ENCODE measurements at places on chromosomes 5 and 9.

DNA sequence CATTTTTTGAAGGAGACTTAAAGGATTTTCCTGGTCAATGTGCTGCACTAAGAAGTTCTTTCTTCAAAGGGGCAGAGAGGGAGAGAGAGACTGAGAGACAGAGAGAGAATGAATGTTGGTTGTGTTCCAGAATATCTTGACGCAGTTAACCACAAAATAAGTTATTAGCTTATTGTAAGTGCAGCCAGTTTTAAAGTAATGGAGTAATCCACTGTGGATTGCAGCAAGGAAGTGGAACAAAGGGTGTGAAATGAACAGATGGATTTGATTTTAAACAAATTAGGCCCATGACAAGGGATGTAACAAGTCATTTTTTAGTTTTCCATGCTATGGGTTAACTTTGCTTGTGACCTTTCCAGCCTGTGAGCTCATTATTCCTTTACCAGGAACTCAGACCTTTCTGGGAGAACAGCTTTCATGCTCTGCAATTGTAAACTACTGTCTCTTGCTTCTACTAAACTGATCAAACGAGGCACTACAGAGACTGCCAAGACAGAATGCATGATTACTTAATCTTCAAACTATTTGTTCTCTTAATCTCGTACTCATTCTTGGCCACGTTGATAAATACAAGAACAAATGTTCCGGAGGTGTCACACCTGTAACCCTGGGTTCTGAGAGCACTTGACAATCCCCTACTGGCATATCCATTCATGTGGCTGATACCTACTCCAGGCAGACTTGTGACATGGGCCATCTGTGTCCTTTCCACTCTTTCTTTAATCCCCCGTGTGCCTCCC is 131.1 kb downstream of the TLE1 start:
- peak; percentile 97 for DNase-seq

GRCh38 chr5:103345461-103345860 is 86.9 kb downstream of the MACIR start:
- DNase-seq, result no peak

DNA sequence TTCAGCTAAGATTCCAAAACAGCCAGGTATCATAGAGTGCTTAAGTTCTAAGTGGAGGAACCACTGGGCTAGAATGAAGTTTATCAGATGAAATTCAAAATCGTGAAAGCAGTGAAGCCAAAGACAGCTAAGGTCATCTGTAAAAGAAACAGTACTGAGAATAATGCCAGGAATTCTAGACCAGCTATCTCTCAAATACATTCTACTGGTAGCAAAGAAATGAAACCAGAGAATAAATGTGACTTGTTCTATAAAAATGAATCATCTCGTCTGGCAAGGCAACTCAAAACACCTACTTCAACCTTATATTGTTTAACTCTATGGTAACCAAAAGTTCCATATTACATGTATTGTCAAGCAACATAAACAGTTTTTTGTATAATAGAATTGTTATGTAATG is 51.3 kb upstream of the RGMB start:
- no peak for DNase-seq

DNA sequence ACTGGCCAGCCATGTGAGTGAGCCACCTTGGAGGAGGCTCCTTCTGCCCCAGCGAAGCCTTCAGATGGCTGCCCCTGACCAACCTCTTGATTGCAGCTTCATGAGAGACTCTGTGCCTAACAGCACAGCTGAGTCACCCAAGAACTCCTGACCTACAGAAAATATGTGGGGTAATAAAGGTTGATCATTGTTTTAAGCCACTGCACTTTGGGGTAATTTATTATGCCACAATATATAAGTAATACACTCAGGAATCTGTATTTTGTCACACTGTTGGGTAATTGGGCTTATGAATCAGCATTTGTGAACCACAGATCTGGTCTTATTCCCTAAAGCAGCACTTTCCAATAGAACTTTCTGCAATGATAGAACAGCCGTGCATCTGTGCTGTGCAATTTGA is 24.4 kb upstream of the VDAC1 start:
- DNase-seq, result no peak

DNA sequence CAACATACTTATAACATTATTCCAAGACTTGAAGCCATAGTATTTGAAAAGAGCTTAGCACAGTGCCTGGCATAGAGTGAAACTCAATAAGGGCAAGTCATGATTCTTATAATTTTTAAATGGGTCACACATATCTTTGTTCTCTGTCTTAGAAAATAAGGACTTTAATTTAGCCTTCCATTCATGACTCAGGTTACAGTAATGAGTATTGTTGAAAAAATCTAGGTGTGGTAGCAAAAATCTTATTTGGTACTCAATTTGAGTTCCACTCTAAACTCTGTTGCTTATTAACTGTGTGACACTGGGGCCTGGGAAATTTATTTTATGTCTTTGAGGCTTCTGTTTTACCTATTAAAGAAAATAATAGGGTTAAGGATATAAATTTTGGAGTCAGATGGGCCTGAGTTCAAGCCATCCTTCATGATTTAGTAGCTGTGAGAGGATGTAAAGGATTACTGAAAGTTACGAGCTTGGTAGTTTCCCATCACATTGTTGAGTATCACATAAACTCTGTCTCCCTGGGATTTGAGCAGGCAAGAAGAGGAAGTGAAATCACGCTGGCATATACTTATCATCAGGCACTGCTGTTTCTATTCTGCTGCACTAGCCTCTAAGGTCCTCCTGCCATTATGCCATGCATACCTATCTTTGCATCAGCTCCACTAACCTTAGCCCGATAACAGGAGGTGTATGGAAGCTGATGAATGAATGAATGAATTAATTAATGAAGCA is 1.5 kb downstream of the SPINK9 start:
- DNase-seq, result peak; percentile 18

GRCh38 chr9:99135456-99135855 is 30.5 kb downstream of the TGFBR1 start:
- no peak for DNase-seq

GRCh38 chr5:179261301-179262125 is 83.7 kb downstream of the ADAMTS2 start:
- no peak for DNase-seq

DNA sequence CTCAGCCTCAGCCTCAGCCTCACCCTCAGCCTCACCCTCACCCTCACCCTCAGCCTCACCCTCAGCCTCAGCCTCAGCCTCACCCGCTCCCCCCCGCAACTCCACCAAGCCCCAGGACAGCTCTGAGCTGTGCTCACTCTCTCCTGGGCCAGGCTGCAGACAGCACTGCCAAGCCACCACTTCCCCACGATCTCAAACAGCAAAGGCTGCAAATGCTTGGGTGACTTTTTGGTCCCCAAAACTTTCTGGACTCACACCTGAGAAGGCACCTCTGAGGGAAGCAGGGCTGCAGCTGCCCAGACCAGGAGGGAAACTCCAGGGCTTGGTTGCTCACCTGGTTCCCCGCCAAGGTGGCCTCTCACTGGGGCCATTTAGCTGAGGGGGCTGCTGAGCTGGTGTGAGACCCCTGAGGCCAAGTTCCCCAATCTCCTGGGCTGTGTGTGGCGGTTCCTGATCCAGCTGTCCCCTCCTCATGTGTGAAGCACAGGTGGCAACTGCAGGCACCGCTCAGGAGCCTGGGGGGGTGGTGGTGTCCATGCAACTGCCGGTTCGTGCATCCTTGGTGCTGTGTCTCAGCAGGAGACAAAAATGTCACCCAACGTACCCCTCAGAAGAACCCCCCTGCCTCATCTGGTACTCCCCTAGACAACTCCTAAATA is 17.8 kb downstream of the MRPL36 start:
- DNase-seq, result no peak

GRCh38 chr5:36277521-36278176 is 24.1 kb downstream of the RANBP3L start:
- DNase-seq, result no peak

- DNase-seq, result no peak
These were observed 197.6 kb downstream of the PAX5 start for GRCh38 chr9:36836486-36836885.

Data from muscle of leg (tissue), 16 donors.